ENCODE measurements at places on chromosomes 12 and 14.

GRCh38 chr12:122975790-122976647 is 975 bp downstream of the OGFOD2 start:
- no peak for DNase-seq

DNA sequence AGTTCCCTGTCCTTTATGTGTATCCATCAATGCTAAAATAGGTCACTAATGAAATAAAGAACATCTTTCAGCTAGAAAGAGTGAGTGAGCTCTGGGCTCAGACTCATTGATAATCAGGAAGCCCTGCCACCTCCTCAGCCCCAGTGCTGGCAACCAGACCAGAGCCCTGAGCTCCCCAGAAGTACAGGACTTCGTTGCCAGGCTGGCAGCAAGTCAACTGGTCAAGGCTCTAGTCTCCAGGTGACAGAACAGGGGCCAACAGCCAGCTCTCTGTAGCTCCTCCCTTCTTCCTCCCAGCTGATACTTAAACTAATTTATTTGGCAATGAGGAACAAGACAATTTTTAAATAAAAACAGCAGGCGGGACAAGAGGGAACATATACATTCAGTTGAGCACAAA is 145.3 kb downstream of the EGLN3 start:
- no peak for DNase-seq

GRCh38 chr12:77243345-77243744 is 178.0 kb upstream of the E2F7 start:
- no peak for DNase-seq

GRCh38 chr12:132278401-132279183 is 50.8 kb downstream of the GALNT9 start:
- DNase-seq, result peak; percentile 33

DNA sequence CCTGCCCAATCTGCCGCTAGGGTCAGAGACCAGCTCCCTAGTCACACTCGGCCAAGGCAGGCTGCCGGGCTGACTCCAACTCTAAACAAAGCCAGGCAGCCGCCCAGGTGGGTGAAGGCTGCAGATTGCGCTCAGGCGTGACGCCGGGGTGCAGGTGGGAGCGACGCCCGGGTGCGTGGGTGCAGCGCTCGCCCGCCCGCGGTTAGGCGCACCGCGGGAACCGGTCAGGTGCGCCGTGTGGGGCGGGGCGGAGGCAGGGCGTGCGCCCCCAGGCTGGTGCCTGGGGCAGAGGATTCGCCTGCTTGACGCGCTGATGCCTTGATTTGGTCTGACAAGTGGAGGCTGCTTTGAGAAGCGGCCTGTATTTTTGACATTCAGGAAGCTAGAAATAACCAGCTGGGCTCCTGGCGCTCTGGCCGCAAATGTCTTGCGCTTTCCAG is 126.7 kb upstream of the HIF1A start:
- peak; percentile 66 for DNase-seq

DNA sequence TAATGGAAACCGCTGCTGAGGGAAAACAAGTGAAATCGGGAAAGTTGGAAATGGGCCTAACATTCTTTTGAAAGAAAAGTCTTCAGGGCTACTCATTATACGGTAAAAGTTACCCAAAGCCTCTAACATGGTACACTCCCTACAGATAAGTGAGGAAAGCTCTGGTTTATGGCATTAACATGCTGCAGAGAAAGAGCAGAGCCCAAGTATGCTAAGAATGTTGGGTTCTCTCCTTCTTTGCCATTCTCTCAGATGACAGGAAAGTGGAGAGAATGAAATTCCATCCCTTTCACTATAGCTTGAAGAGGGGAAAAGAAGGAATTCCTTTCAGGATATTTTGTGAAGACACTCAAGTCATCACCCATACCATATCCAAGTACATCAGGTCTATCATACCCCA is 348.0 kb downstream of the SEC23A start:
- DNase-seq, result no peak

GRCh38 chr14:103626146-103626850 is 2.7 kb upstream of the KLC1 start:
- no peak for DNase-seq

- DNase-seq, result no peak
Measured at GRCh38 chr12:45093051-45093450, 42.2 kb upstream of the DBX2 start.

DNA sequence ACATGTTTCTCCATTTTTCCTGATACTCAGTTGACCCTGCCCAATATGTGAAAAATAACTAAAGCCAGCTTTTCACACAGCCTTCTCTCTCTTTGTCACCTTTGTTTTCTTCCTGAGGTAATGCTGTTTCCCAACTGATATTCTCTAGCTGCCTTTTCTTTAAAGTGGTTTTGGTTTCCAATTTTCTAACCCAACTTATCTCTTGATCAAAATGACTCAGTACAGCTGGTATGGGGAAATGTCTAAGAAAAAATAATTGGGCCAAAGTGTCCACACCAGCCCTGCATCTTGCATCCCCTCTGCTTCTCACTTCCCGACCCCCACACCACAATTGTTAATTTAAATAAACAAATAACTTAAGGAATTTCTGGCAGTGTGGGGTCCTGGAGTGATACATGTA is 193.8 kb downstream of the SYT1 start:
- no peak for DNase-seq

DNA sequence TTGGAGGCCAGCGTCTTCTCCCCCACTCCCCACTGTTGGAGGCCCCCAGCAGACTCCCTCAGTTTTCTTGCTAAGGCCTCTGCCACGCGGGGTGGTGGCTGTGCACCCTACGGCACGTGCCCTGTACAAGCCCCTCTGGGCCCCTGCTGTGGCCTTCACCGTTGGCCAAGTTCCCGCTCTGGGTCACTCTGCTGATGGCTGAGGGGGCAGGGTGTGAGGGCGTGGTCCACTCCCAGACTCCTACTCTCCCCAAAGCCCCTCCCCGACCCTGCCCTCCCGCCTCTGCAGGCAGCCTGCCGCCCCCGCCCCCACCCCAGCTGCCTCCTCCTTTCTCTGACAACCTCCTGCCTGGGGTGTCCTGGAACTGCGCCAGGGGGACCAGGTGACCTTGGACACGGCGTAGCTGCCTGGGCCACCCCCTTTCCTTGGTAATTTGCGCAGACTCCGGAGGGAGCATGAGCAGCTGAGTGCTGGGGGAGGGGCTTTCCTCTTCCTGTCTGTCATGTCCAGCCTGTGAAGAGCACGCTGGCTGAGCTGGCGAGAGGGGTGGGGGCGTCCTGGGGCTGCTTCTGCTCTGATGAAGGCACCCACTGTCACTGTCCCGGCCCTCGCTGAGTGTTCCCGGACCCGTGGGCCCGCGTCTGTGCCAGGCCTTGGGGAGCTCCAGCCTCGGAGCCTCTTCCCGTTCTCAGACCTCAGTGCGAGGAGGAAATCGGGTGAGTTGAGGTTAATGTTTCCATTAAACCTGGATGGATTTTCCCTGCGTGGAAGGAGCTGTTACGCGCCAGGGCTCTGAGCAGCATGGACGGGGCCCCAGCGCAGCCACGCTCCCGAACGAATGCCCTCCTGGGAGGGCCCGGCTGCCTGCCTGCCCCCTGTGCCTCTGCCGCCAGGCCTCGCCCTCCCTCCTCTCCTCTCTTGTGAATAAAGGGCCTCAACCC is 85.0 kb downstream of the KIF26A start:
- no peak for DNase-seq

DNA sequence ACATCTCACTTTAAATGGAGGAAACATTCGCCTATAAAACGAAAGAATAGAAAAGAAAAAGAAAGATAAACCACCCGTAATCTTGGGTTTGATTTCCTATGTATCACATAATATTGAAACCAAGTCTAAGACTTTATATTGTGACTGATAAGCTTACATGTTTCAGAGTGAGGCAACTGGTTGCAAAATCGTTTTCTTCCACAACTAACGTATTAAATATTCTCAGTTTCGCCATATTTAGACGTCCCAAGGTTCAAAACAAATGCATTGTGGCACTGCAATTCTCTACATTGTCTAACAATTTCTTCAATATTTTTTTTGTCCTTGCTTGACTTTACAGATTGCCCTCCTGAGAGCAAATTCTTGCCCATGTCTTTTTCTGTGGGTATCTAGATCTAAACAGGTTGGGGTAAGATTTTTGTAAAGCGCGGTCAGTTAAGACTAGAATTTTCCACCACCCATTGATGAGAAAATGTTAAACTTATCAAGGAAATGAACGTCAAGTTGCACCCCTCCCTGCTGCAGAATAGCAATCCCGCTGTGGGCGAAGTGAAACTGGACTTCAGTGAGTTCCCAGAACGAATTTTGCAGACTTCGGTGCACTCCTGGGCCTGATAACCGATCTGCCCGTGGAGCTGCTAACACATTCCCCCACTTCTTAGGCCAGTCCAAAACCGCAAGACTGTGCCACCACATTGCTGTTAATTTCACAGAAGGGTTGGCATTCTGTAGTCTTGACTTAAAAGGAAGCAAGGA is 2.7 kb downstream of the TBX3 start:
- no peak for DNase-seq

- DNase-seq, result no peak
Measured at GRCh38 chr12:89354612-89355067, 2.3 kb upstream of the DUSP6 start.

GRCh38 chr14:68761391-68761790 is 31.5 kb downstream of the ZFP36L1 start:
- no peak for DNase-seq

DNA sequence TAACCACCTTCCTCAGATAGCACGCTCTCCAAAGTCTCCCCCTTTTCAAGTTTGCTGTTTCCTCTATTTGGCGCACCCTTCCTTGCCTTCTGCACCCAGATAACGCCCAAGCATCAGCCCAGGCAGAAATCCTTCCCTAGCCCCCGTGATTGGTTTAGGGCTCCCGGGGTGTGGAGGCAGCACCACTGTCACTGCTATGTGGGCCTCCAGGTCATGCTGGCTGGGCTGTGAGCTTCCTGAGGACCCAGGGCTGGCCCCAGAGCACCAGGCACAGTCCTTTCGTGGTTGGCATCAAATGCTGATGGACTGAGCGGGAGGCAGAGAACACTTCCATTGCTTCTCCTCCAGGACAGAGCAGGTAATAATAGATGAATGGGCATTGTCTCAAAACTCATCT is 311.4 kb downstream of the BCL11B start:
- DNase-seq, result no peak

- no peak for DNase-seq
Measured at GRCh38 chr14:67557118-67557517, 24.0 kb downstream of the PLEKHH1 start.

DNA sequence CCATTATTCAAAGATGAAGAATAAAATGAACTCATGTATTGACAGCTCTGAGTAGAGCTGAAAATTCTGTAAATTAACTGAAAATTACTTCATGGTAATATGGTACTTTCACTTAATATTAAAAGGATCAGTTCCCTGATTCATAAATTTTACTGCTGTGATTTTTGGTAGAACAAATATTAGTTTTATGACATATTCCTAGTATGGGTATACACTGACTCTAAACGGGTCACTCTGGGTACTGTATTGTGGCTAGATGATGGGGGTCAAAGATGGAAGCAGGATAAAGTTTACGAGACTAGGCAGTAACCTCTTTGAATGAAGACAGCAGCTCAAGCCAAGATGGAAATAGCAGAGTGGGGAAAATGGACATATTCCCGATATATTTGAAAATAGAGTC is 135.5 kb downstream of the NUAK1 start:
- DNase-seq, result no peak

DNA sequence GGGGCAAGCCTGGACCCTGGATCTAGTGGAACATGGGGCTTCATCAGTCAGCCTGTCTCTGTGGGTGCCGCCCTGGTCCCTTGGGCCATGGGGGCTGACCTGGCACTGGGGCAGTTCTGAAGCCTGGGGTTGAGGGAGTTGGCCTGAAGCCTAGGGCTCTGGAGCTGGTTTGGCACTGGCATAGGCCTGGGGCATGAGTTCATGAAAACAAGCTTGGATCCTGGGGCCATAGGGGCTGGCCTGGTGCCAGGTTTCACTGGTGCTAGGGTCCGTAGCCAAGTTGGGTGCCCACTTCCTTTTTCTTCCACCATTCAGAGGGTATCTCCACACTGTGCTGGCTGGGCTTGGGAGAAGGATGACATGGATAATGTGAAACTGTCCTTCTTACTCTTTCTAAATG is 26.6 kb upstream of the ANO4 start:
- DNase-seq, result no peak

DNA sequence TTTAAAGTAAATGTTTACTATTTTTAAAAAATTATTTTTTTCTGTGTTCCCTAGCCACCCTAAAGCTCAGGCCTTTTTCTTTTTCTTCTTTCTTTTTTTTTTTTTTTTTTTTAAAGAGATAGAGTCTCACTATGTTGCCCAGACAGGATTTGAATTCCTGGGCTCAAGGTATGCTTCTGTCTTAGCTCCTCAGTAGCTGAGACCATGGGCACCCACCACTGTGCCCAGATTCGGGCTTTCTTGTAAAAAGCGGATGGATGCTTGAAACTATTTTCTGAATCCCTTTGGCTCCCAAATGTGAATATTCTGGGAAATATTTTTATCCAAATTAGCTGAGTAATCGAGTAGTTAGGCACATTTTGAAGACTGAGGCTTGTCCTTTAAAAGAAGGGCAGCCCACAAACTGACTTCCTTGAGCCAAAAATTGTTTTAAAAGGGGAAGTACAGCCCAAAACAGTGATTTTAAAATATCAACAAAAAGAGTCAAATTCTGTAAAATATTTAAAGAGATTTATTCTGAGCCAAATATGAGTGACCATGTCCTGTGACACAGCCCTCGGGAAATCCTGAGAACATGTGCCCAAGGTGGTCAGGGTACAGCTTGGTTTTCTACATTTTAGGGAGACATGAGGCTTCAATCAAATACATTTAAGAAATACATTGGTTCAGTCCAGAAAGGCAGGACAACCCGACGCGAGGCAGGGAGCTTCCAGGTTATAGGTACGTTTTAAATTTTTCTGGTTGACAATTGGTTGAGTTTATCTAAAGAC is 28.8 kb upstream of the HIGD1C start:
- peak; percentile 49 for DNase-seq

DNA sequence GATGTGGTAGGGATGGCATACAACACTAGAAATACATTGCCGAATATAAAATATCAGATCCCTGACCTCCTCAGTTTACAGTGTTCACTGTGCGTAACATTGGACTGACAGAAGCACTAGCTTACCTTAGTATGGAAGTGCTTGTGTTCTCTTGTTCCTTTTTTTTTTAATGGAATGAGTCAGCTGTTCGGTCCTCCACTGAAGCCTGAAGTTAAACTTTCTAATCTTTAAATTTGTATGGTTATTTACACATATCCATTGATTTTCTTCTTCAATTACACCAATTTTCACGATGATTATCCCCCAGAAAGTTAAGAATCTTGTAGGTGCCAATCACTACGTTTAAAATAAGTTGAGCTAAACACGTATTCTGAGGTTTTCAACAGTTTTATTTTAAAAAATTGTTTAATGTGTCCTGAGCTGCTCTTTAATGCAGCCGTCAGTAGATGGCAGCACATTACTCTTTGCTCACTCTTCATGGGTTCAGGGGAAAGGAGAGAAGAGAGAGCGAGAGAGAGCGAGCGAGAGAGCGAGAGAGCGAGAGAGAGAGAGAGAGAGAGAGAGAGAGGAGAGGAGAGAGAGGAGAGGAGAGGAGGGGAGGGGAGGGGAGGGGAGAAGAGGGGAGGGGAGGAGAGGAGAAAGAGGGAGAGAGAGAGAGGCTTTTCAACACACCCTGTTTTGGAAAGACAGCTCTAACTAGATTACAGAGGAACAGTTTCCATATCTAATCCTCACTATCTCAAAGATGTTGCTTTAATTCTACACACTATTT is 134.7 kb upstream of the SCAF11 start:
- peak; percentile 38 for DNase-seq

All from Right ventricle myocardium superior (tissue), 1 donor.